ENCODE measurements at places on chromosomes 12 and 14. TPM values are rescaled to one million over a fixed set of nuclear protein-coding genes. Genes with fewer than 3 reads are reported as not detected.

Gene ATF7
- total RNA-seq, result 10.4 TPM

Gene CCDC92
- total RNA-seq, result 3.8 TPM

Gene AQP2
- total RNA-seq, result not detected

Gene TSPAN19
- total RNA-seq, result not detected

Gene MON2
- total RNA-seq, result 26.1 TPM

Gene IFNG-AS1
- not detected for total RNA-seq

Gene SLC6A15
- total RNA-seq, result 0.65 TPM

Gene KLRG1
- total RNA-seq, result 40.9 TPM

Gene KRT85
- total RNA-seq, result not detected

Gene ZNF385A
- total RNA-seq, result 0.65 TPM

Gene SLC38A4
- total RNA-seq, result not detected

Gene C14orf132
- total RNA-seq, result 3.6 TPM

Gene RBMS2
- total RNA-seq, result 20.7 TPM

Gene NEMP1
- total RNA-seq, result 9.7 TPM

Gene CLEC7A
- not detected for total RNA-seq

Gene PIP4P1
- 18.8 TPM for total RNA-seq

Gene KRT4
- not detected for total RNA-seq

Gene GPD1
- not detected for total RNA-seq

Gene DNAI7
- total RNA-seq, result not detected

Gene HAL
- total RNA-seq, result under 0.01 TPM

Gene OR6C70
- total RNA-seq, result not detected

Measured in epithelial cell of umbilical artery (primary cell).